ENCODE measurements at places on chromosomes 6 and 20.

DNA sequence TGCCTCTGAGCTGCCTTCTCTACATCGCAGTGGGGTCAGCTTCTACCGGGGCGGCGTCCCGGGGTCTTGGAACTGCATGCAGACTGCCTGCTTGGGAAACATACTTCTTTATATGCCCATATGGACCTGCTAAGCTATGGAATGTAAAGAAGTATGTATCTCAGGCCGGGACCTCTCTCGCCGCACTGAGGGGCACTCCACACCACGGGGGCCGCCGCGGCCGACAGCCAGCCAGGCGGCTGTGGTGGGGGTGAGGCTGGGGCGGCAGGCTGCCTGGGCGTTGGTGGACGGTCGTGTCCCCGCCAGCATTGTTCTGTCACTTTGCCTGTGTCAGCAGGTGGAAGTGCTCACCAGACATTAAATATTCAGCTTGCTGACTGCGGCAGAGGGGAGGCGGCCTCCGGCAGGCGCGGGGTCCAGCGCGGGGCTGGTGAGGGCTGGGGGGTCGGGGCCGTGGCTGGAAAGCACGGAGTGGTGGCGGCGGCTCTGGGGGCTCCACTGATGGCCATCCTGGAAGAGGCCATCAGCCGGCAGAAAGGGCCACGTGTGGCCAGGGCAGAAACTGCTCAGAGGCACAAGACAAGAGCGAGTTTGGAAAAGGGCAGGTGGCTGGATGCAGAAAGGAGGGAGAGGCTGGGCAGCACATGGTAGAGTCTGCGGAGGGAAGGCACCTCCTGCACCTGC, 78.6 kb upstream of the GATA5 start:
- DNase-seq = no peak

GRCh38 chr6:170208651-170209353, 82.1 kb downstream of the DLL1 start:
- DNase-seq = no peak

DNA sequence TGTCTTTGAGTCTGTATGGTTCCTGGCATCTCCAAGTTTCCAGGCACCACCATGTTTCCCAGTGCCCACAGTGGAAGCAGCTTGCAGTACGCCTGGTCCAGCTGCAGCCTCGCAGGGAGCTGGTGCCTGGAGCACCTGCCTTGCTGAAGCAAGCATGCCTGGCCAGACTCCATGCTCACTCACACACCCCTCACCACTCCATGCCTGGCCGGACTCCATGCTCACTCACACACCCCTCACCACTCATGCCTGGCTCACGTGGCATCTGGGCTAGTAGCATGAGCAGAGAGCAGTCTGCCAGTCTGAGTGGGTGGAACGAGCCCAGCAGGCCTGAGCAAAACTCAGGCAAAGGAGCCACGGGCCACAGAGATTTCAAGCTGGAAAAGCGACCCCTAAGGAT, 214.3 kb downstream of the TFAP2C start:
- DNase-seq = no peak

DNA sequence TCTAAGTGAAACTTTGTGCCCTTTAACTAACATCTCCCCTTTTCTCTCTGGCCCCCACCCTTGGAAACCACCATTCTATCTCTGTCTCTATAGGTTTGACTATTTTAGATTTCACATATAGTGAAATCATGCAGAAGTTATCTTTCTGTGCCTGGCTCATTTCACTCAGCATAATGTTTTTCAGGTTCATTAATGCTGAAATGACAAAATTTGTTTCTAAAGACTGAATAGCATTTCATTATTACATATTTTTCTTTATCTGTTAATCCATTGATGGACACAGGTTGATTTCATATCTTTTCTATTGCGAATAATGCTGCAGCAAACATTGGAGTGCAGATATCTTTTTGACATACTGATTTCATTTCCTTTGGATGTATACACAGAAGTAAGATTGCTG, 30.7 kb downstream of the MEI4 start:
- DNase-seq = no peak

DNA sequence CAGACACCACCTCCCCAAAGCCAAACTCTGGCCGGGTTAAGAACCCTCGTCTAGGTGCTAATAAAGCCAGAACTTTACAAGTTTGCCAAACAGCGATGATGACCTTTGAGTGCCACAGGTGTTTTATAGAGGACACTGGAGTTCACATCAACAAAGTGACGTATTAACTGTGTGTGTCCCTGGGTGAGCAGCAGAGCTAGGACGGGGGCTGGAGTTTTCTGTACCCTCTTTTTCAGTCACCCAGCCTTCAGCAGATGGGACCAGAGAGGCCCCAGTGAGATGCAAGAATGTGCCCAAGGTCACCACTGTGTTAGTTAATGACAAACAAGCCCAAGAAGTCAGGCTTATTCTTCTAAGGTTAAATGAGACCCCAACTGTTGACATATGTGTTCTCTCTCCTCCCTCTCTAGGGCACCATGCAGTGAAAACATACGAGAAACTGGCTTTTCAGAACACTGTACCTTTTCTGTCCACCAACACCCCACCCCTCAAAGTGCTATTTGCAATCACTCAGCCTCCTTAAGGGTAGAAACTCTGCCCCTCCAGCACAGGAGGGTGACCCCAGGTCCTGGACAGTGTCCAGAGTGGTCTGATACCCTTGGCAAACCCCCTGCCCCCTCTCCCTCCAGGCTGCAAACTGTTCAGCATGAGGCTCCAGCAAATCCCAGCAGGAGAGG, 5.2 kb downstream of the SDC4 start:
- DNase-seq = no peak

GRCh38 chr6:14455876-14456648, 338.5 kb downstream of the CD83 start:
- DNase-seq = no peak

GRCh38 chr6:11711003-11711983, 67.3 kb downstream of the ADTRP start:
- no peak for DNase-seq

DNA sequence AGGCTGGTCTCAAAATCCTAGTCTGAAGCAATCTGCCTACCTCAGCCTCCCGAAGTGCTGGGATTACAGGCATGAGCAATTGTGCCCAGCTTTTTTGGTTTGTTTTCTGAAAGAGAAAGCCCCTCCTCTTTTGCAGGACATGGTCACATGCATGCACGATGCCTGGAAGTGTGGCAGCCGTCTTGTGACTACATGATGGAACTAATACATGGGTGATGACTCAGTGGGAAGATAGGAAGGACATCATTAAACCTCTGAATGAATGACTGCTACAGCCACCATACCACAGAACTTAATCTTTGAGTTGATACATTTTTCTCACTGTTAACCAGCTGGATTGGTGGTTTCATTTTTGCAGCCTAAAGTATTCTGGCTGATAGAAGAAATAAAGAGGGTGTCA, 13.4 kb upstream of the CTNNBL1 start:
- no peak for DNase-seq
